Pancreas (tissue), 10 donors: ENCODE measurements at places on chromosomes 11 and 22. TPM values are rescaled to one million over a fixed set of nuclear protein-coding genes. Genes with fewer than 3 reads are reported as not detected.
A peak's percentile ranks its signal among the peaks of the same experiment; 100 is the strongest.

GRCh38 chr11:13462311-13462900 lies 616 bp downstream of the BTBD10 start:
- H3K27me3 ChIP-seq, result no peaks in the 10 kb centered on the region

DNA sequence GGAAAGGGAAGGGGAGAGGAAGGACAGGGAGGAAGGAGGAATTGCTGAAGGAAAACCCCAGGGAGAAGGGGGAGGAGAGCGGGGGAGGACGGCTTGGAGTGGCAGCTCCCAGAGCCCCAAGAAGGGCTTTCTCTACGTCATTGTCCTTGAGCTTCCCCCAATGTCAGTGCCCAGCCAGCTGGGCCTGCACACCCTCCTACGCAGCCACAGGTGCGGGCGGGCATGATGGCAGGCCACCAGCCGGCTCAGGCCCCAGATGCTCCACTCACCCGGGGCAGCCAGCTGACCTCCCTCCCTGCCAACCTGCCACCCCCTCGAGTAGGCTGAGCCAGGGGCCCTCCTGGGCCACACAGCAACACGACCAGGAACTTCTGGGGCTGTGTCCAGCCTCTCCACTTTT lies 11.2 kb downstream of the SYT7 start:
- no peak for DNase-seq
- no peak overlapping the region for H3K4me3 ChIP-seq
- no peak overlapping the region for H3K27ac ChIP-seq
- H3K4me1 ChIP-seq, result no peaks in the 10 kb centered on the region
- no peaks in the 10 kb centered on the region for H3K27me3 ChIP-seq

GRCh38 chr11:129729216-129729615 lies 86.4 kb upstream of the TMEM45B start:
- H3K27ac ChIP-seq, result peak overlapping the region; percentile 41
- no peak overlapping the region for H3K4me3 ChIP-seq
- no peak for DNase-seq
- no peaks in the 10 kb centered on the region for H3K4me1 ChIP-seq
- no peaks in the 10 kb centered on the region for H3K27me3 ChIP-seq
- H3K36me3 ChIP-seq, result no peaks in the 10 kb centered on the region

Gene ZNF195
- 12.8 TPM for total RNA-seq

Gene MICAL3
- total RNA-seq, result 24.2 TPM
